Neuronal stem cell (in vitro differentiated cells): ENCODE measurements at places on chromosomes 2 and 18.

DNA sequence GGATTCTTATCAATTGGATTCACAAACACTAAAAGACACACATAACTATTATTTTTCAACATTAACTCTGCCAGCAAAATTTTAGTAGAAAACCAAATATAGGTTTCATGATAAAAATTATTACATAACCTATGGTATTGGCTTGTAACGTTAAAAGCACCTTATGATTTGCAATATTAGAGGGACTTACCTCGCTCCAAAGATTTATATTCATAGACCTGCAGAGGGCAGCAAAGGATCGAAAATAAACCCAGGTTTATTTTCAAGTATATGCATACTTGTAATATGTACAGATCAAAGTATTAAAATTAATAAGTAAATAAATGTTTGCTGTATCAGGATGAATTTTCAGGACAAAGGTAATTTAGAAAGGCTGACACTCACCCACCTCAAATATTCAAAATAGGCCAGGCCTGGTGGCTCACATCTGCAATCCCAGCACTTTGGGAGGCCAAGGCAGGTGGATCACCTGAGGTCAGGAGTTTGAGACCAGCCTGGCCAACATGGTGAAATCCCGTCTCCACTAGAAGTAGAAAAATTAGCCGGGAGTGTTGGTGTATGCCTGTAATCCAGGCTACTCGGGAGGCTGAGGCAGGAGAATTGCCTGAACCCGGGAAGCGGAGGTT lies 45.3 kb downstream of the LRPPRC start:
- no peak for DNase-seq

GRCh38 chr2:20766798-20767644 lies 55.9 kb downstream of the LDAH start:
- DNase-seq = no peak

GRCh38 chr2:39546409-39546808 lies 109.3 kb upstream of the MAP4K3 start:
- no peak for DNase-seq

- no peak for DNase-seq
Observed at GRCh38 chr2:53424902-53425301, 342.7 kb upstream of the CHAC2 start.

GRCh38 chr2:241531161-241531722 lies 22.9 kb upstream of the STK25 start:
- no peak for DNase-seq

GRCh38 chr2:143968860-143969259 lies 551.1 kb downstream of the ZEB2 start:
- DNase-seq = no peak

DNA sequence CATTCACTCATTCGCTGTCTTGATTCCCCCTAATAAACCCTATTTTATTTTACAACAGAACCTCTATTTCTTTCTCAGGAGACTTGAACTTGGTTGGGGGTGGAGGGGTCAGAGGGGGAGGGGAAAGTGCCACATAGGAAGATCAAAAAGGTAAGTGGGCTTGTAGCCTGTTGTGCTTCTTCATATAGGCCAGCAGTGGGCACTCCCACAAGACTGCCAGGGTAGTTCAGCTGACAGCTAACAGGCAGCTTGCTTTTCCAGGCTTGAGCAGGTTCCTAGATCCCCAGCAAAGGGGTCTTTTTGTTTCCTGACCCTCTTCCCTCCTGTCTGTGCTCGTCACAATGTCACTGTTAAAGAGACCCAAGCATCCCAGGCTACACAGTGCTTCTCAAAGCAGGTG lies 829 bp upstream of the KIAA2012 start:
- DNase-seq = no peak

GRCh38 chr2:134578316-134578715 lies 140.5 kb downstream of the TMEM163 start:
- DNase-seq = no peak

DNA sequence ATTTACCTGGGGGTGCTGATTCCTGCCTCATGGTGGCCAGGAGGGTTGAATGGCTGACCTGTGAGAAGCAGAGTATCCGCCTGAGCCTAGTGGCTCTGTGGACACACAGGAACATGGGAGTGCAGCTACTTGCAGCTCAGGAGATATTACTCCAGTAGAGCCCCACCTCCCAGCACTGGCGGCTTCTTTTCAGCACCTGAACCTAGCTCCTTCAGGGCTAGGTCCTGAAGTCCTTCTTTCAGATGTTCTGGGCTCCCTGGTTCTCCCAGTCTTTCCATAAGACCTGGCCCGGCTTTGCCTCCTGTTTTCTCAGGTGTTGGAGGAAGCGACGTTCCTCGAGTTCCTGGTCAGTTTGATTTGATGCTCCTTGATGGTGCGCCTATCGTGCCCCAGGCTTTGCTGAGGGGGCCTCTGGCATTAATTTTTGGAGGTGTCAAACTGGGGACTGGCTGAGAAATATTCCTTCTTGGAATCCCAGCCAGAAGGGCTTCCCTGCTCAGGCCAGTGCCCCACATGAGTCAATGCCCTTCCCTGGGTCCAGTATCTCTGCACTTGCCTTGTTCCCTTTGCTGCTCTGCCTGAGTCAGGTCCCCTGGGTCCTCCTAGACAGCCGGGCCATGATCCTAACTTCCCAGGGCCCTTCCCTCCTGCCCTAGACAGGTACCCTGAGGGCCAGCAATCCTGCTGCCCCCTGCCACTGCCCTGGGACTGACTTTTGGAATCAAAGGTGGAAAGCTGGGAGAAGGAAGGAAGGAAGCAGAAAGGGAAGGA lies 110.7 kb upstream of the HAAO start:
- no peak for DNase-seq

- no peak for DNase-seq
Observed at GRCh38 chr2:18930971-18931370, 341.6 kb upstream of the NT5C1B start.

GRCh38 chr2:235000426-235001236 lies 48.8 kb downstream of the SH3BP4 start:
- DNase-seq = no peak
